Left lung (tissue), 14 donors: ENCODE measurements at places on chromosomes 1 and 21. TPM values are rescaled to one million over a fixed set of nuclear protein-coding genes. Genes with fewer than 3 reads are reported as not detected.

The ACTL8 gene
- not detected for total RNA-seq

The KIF2C gene
- total RNA-seq = 3.3 TPM

The SDC3 gene
- 65.2 TPM for total RNA-seq

The ITGB2 gene
- total RNA-seq = 185 TPM

The CSDE1 gene
- 493 TPM for total RNA-seq

DNA sequence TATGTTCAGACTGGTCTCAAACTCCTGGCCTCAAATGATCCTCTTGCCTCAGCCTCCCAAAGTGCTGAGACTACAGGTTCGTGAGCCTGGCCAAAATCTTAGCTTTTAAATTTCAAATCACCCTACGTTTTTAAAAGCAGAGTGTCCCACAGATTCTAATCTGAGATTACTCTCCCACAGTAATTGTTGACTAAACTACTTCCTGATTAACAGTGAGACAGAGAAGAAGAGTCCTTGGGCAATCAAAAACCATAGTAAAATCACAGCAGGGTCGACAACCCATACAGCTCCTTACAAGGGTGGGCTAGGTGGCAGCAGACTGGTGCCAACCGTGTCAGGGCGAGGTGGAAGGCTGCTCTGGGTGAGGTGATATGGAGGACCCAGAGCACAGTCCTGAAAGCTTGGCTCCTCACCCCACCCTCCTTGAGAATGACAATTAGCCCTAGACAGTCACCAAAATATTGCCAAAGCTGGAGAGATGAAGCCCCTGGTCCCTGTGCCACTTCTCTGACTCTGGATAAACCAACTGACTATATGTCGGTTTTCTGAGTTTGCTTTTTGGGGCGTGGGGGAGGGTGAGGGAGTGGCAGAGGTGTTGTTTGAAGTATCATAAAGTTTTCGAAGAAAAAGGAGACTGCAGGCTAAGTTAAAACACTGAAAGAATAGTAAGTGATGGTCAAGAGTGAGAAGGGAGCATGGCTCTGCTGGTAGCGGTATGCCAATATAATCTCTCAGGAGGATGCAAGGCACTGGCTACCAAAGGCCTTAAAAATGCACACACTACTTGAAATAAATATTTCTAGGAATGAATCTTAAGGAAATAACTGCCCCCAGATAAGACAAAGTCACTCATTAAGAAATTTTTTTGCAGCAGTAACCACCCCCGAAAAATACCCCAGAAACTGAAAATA lies 86.8 kb downstream of the SLC45A1 start:
- H3K4me1 ChIP-seq = peaks cover 46% of the 10 kb centered on the region
- H3K4me3 ChIP-seq = no peak overlapping the region
- no peaks in the 10 kb centered on the region for H3K27me3 ChIP-seq
- no peaks in the 10 kb centered on the region for H3K36me3 ChIP-seq
- DNase-seq = no peak

GRCh38 chr1:43460988-43461693 lies 7.4 kb upstream of the HYI start:
- H3K36me3 ChIP-seq = no peaks in the 10 kb centered on the region
- no peaks in the 10 kb centered on the region for H3K27me3 ChIP-seq
- no peak overlapping the region for H3K27ac ChIP-seq

GRCh38 chr1:215748431-215748830 lies 181.3 kb downstream of the KCTD3 start:
- no peak for DNase-seq
- no peaks in the 10 kb centered on the region for H3K27me3 ChIP-seq
- H3K4me1 ChIP-seq = no peaks in the 10 kb centered on the region
- no peak overlapping the region for H3K4me3 ChIP-seq
- H3K27ac ChIP-seq = no peak overlapping the region

DNA sequence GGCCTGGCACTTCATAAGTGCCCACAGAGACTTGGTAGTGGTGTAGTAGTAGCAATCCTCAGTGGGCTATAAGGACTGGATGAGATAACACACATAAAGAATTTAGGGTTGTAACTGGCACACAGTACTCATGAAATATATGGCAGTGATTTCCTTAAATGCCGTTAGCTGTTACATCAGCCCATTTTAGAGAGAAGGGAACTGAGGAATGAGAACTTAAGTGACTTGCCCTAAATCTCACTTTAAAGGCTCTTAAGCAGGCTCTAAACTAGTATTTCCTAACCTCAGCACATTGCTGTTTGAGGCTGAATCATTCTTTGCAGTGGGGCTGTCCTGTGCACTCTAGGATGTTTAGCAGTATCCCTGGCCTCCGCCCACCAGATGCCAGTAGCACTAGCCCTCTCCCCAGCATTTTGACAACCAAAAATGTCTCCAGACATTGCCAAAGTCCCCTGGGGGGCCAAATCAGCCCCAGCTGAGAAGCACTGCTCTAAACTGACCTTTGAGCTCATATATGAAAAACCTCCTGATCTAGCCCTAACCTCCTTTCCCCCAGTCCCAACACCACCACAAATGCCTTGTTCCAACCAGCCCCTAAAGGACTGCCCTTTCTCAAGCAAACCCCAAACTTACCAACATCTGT lies 11.6 kb downstream of the CAMK2N1 start:
- H3K27me3 ChIP-seq = peaks cover 15% of the 10 kb centered on the region
- peaks cover 6% of the 10 kb centered on the region for H3K4me1 ChIP-seq
- H3K36me3 ChIP-seq = no peaks in the 10 kb centered on the region
- no peak overlapping the region for H3K27ac ChIP-seq
- DNase-seq = no peak

DNA sequence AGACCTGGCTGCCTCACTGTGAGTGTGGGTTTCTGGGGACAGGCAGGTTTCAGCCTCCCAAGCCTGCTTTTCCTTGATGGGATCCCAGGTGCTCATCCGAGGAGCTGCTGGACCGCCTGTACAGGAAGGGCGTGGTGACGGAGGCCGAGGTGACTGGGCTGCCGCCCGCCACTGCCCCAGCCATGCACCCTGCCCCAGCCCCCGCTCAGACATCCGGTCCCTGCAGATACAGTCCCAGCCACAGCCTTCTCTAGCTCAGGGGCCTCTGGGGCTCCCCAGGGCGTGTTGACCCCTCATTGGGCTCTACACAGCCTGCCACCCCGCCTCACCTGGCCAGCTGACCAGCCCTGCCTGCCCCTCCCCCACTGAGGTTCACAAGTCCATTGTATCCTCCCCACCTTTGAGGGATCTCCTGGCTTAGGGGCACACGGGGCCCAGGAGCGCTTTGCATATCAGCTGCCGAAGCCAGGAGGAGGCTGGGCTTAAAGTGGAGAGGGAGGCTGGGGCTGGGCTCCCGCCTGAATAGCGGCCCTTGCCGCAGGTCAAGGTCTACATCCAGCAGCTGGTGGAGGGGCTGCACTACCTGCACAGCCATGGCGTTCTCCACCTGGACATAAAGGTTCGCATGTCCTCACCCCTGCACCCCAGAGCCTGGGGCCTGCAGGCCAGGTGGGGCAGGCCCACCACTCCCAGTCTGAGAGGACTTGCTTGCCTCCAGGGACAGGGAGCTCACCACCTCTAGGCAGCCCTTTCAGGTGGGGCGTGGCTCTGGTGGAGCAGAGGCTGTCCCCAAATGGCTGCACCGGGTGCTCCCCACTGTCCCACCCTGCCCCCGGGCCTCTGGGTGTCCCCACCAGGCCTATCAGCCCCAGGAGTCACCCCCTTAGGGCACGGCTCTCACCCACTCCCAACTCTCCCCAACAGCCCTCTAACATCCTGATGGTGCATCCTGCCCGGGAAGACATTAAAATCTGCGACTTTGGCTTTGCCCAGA lies 38.5 kb downstream of the TRIM11 start:
- H3K4me3 ChIP-seq = no peak overlapping the region
- DNase-seq = no peak
- H3K4me1 ChIP-seq = no peaks in the 10 kb centered on the region
- peaks cover 20% of the 10 kb centered on the region for H3K27me3 ChIP-seq

DNA sequence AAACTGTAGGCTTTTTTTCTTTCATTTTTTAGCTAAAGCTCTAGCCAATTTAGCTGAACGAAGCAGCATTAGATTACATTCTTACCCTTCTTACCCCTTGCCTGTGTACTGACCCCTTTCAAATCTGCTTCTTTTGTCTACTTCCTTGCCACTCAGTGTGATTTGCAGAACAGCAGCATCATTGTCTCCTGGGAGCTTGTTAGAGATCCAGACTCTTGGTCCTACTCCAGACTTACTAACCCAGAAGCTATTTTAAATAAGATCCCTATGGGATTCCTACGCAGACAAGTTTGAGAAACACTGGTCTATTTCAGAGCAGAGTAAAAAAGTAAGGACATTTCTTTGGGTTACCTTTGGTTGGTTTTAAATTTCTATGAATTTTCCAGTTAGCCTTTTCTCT lies 13.8 kb downstream of the LRRC39 start:
- DNase-seq = no peak
- H3K27ac ChIP-seq = no peak overlapping the region
- H3K27me3 ChIP-seq = no peaks in the 10 kb centered on the region

DNA sequence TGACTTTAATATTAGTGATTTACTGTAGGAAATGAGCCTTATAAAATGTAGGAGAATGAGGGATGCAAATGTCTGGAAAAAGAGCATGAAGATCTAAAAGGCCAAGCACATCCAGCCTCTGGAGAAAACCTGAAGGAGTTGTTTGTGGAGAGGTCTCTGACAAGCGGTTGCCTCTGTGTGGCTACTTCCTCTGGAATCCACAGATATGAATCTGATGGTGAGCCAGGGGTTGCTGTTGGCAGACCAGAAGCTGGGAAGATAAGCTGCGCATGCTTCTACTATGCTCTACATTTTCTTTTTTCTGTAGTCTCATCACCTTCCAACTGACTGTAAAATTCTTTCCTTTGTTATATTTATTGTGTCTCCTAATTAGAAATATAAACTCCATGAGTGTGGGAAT lies 248.6 kb downstream of the OLFM3 start:
- DNase-seq = no peak
- H3K4me3 ChIP-seq = no peak overlapping the region
- no peak overlapping the region for H3K27ac ChIP-seq
- no peaks in the 10 kb centered on the region for H3K27me3 ChIP-seq

DNA sequence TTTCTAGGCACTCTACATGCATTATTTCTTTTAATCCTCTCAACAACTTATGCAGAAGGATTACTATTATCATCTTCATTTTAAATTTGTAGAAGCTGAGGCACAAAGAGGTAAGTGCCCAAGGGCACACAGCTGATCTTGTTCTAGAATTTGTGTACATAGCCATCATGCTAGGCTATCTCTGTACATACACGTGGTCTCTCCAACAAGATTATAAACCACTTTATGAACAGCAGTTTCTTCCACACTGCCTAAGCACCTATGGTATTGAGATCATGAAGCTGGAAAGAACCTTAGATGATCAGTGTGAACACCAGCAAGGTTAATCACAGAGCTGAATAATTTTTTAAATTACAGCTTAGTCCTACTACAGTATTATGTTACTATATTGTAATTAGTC lies 28.9 kb downstream of the UCHL5 start:
- H3K4me3 ChIP-seq = no peak overlapping the region
- no peaks in the 10 kb centered on the region for H3K4me1 ChIP-seq
- no peaks in the 10 kb centered on the region for H3K36me3 ChIP-seq
- no peak for DNase-seq
- H3K27me3 ChIP-seq = no peaks in the 10 kb centered on the region
